ENCODE measurements at places on chromosomes 7 and 10.

- DNase-seq = no peak
These were observed 11.4 kb downstream of the DAGLB start for GRCh38 chr7:6436385-6436685.

- DNase-seq = peak; percentile 41
These were observed 8.7 kb upstream of the BAMBI start for GRCh38 chr10:28668363-28669226.

DNA sequence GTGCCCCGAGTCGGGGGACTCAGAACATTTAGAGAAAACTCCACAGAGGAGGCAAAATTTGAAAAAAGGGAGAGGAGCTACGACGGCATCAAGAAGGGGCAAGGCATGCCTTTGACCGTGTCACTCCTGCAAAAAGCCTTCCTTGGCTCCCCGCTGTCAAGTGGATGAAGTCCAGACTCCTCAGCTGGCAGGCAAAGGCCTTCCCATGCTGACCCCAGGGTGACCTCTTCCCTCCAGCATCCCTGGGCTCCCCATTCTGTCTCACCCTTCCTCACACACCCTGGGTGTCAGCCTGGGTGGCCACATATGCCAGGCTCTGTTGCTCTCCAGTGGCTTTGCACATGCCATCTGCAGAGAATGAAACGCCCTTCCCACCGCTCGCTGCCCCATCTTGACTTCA, 88.4 kb upstream of the ZMIZ1 start:
- no peak for DNase-seq

GRCh38 chr10:121338206-121338980, 259.9 kb downstream of the FGFR2 start:
- no peak for DNase-seq

GRCh38 chr10:119319161-119319919, 112.0 kb downstream of the GRK5 start:
- DNase-seq = no peak

DNA sequence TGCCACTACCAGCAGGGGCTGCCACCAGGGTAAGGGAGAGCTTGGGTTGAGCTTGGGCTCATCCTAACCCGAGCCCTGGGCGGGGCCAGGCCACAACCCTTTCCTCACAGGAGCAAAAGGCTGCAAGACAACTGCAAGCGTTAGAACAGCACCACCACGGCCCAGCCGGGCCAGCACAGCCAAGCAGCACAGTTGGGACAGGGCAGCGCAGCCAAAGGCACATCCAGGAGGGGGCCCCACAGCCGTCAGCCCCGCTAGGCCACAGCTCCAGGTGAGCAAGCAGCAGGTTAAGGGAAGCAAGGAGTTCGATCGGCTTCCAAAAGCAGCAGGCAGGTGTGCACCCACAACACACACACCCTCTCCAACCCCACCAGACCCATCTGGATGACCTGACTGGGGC, 7.0 kb upstream of the NDST2 start:
- no peak for DNase-seq

DNA sequence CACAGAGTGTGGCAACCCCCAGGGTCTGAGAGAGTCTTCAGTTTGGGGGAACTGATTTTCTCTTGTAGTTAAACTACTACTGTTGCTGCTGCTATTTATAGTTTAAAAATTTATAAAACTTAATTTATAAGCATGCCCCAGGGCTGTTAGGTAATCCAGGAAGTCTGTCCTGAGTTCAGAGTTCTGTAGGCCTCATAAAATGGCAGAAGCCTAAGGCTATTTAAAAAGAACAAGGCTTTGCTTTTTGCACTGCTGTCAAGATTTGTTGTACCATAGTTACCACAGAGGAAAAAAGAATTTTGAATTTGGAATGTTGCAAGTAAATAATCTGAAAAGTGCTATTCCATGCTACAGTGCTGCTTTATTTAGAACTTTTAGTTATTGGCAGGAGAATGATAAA, 66.1 kb downstream of the AGK start:
- DNase-seq = no peak

GRCh38 chr10:100730725-100731406, 14.5 kb upstream of the PAX2 start:
- no peak for DNase-seq

- DNase-seq = no peak
These were observed 252.8 kb upstream of the LRRTM3 start for GRCh38 chr10:66673071-66673470.

DNA sequence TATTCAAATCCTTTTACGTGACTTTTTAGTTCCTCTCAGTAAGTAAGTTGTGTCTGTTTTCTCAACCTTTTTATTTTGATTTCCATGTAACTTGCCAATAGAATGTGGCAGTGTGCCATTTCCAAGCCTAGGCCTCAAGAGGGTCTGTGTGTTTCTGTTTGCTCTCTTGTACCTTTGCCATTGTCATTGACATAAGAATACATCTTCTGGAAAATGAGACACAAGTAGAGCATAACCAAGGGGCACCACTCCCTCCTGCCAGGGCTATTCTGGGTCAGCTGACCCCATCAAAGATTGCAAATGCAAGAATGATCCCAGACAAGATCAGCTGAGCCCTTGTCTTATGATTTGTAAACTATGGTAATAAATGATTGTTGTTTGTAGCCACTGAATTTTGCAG, 524.0 kb downstream of the IPMK start:
- DNase-seq = no peak

- DNase-seq = no peak
These were observed 1.1 kb upstream of the TARP start for GRCh38 chr7:38274486-38274885.

DNA sequence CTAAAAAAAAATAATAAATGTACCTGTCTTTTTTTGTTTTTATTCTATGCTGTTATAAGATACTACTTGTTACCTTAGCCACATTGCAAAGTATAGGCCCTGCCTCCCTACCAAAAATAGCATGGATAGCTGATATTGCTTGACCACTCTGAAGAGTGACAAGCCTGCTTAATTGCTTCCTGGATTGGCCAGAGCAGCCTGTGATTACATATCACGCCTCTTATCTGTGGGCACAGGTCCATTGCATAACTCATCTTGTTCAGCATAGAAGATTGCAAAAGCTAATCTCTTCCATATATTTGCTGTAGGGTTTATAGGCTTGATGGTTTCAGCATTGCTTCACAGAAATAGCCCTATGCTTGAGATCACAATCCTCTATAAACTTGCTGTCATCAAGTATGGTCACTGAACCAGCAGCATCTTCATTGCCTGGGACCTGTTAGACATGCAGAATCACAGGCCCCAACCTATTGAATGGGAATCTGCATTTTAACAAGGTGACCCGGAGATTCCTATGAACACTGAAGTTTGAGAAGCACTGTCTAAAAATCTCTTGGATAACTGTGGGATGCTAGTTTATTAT, 280.8 kb upstream of the CDC14C start:
- no peak for DNase-seq

DNA sequence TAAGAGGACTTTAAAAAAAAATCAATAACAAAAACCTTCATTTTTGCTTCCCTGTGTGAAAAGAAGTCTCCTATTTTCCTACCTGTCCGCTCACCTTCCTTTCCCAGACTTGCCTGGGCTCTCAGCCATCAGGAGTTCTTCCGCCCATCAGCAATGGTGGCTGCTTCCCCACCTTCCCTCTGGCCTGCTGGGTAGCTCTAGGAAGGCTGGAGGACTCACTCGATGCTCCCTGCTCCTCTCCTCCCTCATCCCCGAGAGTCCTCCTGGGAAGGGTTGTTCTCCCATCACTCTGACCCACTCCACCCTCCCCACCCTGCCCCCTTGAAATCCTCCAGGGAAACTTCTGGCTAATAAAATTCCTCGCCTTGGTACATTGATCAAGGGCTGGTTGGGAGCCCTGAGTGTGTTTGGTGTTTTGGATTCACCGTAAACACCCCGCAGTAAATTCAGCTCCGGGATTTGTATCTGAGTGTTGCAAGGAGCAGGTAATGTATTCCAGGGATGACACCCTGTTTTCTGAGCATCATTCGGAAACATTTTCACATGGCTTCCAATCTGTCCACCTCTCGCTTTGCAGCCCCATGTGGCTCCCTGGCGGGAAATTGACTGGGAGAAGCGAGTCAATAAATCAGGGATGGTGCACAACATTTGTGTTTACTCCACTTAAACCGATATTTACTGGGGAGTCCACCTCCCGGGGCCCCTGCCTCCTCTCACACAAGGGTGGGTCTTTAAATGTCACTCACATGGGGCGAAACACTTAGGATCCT, 126.4 kb upstream of the SDK1 start:
- no peak for DNase-seq

DNA sequence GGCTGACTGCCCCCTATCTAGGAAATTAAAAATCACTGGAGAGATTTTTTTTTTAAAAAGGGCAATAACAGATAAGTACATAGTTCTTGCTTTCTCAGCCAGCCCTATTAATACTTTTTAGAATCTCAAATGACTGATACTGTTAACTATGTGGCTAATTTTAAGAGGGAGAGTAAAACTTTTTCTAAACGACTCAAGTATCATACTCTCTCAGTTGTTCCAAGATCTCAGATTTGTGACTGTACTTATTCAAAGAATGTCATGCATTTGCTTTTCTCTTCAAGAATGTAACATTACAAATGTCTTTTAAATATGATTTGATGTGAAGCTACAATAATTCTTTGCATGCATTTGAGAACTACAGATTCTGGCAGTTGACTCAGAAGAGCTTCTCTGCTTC, 55.4 kb upstream of the RAB11FIP2 start:
- no peak for DNase-seq

DNA sequence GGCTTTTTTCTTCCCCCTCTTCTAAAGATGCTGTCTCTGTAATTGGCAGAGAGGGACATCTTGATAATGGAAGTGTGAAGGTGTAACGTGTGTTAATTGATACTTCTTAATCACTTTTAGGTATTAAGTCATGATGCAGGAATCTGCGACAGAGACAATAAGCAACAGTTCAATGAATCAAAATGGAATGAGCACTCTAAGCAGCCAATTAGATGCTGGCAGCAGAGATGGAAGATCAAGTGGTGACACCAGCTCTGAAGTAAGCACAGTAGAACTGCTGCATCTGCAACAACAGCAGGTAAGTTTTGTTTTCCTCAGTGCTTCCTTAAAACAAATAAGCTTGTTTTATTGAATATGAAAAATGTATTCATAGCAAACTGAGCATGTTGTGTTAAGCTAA, 11.8 kb downstream of the FOXP2 start:
- no peak for DNase-seq

- DNase-seq = no peak
These were observed 414.9 kb downstream of the GLRX3 start for GRCh38 chr10:130550952-130551674.

DNA sequence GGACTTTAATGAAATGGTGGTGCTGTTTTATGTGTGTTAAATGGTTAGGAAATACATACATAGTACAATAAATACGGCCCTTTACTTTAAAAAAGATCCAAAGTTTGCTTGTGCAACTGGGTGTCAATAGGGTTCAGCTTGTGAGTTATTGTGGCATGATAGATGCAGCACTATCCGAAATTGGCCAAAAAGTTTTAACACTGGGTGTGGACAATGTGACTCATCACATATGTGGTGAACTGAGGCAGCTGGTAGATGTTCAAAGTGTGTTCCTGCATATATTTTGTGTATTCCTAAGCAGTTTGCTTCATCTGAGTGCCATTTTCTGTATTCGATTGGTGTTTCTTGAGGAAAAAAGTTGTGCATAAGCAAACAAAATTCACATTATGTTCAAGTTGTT, 473.1 kb downstream of the KIF20B start:
- DNase-seq = no peak

DNA sequence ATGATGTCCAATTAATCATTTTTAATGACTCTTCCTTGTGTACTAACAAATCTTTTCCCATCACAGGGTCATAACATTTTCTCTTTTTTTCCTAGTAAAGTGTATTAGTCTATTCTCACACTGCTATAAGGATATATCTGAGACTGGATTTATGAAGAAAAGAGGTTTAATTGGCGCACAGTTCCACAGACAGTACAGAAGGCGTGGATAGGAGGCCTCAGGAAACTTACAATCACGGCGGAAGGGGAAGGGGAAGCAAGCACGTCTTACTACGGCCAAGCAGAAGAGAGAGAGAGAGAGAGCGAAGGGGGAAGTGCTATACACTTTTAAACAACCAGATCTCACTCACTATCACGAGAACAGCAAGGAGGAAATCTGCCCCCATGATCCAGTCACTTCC, 359.4 kb upstream of the NFE2L3 start:
- no peak for DNase-seq

- DNase-seq = no peak
These were observed 406.6 kb downstream of the GLRX3 start for GRCh38 chr10:130542761-130543160.

- no peak for DNase-seq
These were observed 474.4 kb upstream of the C7orf33 start for GRCh38 chr7:148116195-148116594.

- no peak for DNase-seq
These were observed 1.6 kb upstream of the GTF2I start for GRCh38 chr7:74655768-74656440.

DNA sequence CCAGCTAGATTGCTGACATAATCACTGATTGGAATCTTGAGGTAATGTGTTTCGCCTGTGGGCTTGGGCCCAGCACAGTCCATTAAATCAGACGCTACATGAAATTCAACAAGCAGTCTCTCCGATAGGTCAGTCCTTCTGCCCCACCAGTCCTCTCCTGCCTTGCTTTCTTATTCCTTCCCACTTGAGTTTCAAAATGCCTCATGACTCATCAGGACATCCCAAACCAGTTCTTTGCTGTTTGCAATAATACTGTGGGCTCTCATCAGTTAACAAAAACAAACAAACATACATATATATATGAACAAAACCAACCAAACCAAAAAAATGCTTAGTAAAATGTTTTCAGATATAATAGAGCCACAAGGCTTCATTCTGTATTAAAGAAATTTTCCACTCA, 599.0 kb downstream of the SORCS1 start:
- DNase-seq = no peak

DNA sequence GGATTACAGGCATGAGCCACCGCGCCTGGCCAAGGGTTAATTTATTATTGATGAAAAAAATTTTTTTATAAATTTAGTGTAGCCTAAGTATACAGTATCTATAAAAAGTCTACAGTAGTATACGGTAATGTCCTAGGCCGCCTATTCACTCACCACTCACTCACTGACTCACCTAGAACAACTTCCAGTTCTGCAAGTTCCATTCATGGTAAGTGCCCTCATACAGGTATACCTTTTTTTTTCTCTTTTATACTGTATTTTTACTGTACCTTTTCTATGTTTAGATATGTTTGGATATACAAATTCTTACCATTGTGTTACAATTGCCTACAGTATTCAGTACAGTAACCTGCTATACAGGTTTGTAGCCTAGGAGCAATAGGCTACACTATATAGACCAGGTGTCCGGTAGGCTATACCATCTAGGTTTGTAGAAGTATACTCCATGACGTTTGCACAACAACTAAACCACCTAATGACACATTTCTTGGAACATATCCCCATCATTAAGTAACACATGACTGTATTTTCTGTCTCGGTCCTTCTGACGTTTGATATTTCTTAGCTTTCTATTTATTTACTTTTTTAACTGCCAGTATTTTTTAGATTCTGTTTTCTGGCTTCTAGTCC, 23.4 kb downstream of the IRF5 start:
- DNase-seq = no peak

Measured in left ventricle myocardium inferior (tissue), 1 donor.